ENCODE measurements at places on chromosomes 6 and 20.

DNA sequence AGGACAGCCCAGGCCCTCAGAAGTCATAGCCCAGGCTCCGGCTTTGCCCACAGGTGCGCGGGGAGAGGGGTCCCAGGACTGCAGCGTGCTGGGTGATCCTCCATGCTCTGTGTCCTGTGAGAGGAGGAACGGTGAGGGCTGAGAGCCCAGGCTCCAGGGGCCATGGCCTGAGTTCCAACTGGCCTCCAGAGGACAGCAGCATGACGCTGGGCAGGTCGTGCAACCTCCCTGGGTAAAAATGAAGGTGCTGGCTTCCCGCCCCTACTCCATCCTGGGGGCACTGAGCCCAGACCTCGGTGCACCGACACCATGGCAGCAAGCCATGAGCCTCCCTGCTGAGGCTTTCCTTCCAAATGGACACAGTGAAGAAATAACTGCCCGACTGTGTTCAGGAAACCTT, 305.4 kb downstream of the TAF4 start:
- DNase-seq: no peak
- H3K27ac ChIP-seq: no peak overlapping the region
- no peaks in the 10 kb centered on the region for H3K4me1 ChIP-seq
- no peaks in the 10 kb centered on the region for H3K36me3 ChIP-seq

DNA sequence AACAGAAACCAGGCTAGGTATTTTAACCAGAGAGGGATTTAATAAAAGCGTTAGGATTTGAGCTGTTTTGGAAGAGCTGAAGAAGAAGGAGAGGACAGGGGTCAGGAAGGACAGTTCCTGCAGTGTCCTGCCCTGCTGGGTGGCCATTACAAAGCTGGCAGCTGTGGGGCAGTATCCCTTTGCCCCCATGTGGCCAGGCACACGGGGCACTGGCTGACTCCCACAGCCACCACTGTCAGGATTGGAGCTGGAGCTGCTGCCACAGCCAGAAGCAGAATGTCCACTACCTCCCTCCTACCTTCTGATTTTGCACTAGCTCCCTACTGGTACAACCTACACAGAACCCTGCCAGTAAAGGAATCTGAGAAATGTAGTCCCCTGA, 46.5 kb downstream of the SLC22A3 start:
- H3K4me1 ChIP-seq: peaks cover 15% of the 10 kb centered on the region
- H3K36me3 ChIP-seq: peaks cover 2% of the 10 kb centered on the region
- H3K27ac ChIP-seq: no peak overlapping the region

DNA sequence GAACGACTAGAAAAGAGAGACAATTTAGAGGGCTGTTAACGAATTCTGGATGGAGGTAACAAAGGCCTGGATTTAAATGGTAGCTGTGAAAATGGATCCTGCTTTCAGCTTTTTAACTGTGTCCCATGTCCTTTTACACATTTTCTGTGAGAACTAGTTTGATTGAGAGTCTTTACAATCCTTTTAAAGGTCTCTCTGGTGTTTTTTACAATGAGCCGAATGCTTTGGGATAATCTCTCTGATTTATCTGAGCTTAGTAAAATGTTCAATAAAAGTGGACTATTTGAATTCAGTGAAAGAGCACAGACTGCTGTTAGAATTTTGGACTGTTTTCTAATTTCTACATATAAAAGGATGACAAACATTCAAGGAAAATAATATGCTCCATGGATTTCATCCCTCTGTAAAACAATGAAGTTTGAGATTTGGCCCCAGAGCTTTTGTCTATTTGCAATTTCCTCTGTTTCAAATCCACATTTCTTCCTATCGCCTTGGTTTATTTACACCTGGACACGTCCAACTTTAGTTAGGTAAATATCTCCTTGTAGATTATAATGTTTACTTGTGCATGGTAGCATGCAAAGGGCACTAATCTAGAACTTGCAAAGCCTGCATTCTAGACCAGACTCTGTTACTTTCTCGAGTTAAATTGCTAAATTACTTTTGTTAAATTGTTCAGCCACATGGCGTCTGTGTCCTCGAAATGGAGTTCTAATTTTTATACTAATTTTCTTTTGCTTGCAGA, 871.0 kb upstream of the CITED2 start:
- no peak overlapping the region for H3K27ac ChIP-seq
- DNase-seq: no peak
- no peaks in the 10 kb centered on the region for H3K36me3 ChIP-seq
- H3K4me1 ChIP-seq: no peaks in the 10 kb centered on the region
- H3K4me3 ChIP-seq: no peak overlapping the region

DNA sequence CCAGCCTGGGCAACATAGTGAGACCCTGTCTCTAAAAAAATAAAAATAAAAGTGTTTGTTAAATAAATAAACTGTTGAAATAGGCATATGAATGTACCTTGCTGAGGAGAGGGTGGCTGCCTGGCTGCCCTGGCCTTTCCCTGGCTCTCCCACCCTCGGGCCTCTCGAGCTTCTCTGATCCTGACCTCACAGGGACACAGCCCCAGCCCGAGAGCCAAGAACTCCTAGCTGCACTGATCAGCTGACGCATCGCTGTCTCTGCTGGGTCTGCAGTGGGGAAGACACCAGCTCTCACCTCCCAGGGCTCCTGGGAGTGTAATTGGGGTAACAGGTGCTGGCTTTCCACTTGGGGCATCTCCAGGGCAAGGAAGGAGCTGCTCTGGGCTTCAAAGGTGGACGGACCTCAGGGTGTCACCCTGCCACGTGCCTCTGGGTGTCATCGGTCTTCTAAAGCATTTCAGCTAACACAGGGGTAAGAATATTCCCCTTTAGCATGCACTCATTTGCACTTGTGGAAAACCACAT, 6.9 kb downstream of the TCF15 start:
- DNase-seq: no peak
- H3K4me3 ChIP-seq: no peak overlapping the region
- peaks cover 49% of the 10 kb centered on the region for H3K27me3 ChIP-seq
- peaks cover 3% of the 10 kb centered on the region for H3K36me3 ChIP-seq
- no peak overlapping the region for H3K27ac ChIP-seq

- peak; percentile 8 for DNase-seq
- H3K36me3 ChIP-seq: peaks cover 10% of the 10 kb centered on the region
- H3K4me1 ChIP-seq: peaks cover 7% of the 10 kb centered on the region
- peak overlapping the region; percentile 78 for H3K4me3 ChIP-seq
These were observed 496 bp upstream of the BEND3 start for GRCh38 chr6:107115695-107116327.

GRCh38 chr20:38599410-38599882, 2.2 kb upstream of the ARHGAP40 start:
- no peak for DNase-seq
- H3K27ac ChIP-seq: no peak overlapping the region
- H3K4me1 ChIP-seq: peaks cover 4% of the 10 kb centered on the region
- H3K36me3 ChIP-seq: no peaks in the 10 kb centered on the region
- peaks cover 69% of the 10 kb centered on the region for H3K27me3 ChIP-seq
- no peak overlapping the region for H3K4me3 ChIP-seq

GRCh38 chr6:157186785-157187181, 136.5 kb downstream of the TMEM242 start:
- no peak for DNase-seq
- peak overlapping the region; percentile 25 for H3K27ac ChIP-seq
- H3K36me3 ChIP-seq: peaks cover 73% of the 10 kb centered on the region
- peaks cover 32% of the 10 kb centered on the region for H3K4me1 ChIP-seq

GRCh38 chr6:57173056-57173885, 1.1 kb downstream of the BAG2 start:
- H3K36me3 ChIP-seq: no peaks in the 10 kb centered on the region
- peak overlapping the region; percentile 97 for H3K27ac ChIP-seq
- H3K4me3 ChIP-seq: peak overlapping the region; percentile 91
- H3K4me1 ChIP-seq: peaks cover 19% of the 10 kb centered on the region
- no peaks in the 10 kb centered on the region for H3K27me3 ChIP-seq

- H3K4me3 ChIP-seq: no peak overlapping the region
- H3K27me3 ChIP-seq: peaks cover 56% of the 10 kb centered on the region
- H3K4me1 ChIP-seq: no peaks in the 10 kb centered on the region
- no peak overlapping the region for H3K27ac ChIP-seq
These were observed 88.6 kb downstream of the FNDC1 start for GRCh38 chr6:159257846-159258245.

DNA sequence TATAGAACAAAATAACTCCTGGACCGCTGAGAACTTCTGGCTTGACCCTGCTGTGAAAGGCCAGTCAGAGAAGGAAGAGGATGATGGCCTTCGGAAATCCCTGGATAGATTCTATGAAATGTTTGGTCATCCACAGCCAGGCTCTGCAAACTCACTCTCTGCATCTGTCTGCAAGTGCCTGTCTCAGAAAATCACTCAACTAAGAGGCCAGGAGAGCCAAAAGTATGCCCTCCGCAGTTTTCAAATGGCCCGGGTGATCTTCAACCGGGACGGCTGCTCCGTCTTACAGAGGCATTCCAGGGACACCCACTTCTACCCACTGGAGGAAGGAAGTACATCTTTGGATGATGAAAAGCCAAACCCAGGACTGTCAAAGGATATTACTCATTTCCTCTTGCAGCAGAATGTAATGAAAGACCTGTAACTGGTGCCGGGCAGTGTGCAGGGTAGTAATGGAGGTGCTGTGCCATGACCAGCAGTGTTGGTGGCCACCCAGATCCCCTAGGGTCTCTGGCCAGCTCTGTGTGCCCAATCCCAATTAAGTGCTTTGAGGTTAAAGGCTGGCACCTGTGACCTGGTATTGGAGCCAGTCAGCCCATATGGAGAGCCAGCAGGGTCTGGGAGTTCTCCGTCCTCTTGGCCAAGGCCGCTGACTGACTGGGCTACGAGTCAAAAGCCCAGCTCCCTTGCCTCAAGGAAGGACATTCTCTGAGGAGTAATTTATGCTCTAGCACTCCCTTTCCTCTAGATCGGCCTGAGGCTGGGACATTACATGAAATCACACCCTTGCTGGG, 87.1 kb downstream of the TRMT6 start:
- H3K4me1 ChIP-seq: peaks cover 21% of the 10 kb centered on the region
- DNase-seq: no peak
- H3K36me3 ChIP-seq: peaks cover 3% of the 10 kb centered on the region
- no peak overlapping the region for H3K27ac ChIP-seq
- H3K27me3 ChIP-seq: no peaks in the 10 kb centered on the region

DNA sequence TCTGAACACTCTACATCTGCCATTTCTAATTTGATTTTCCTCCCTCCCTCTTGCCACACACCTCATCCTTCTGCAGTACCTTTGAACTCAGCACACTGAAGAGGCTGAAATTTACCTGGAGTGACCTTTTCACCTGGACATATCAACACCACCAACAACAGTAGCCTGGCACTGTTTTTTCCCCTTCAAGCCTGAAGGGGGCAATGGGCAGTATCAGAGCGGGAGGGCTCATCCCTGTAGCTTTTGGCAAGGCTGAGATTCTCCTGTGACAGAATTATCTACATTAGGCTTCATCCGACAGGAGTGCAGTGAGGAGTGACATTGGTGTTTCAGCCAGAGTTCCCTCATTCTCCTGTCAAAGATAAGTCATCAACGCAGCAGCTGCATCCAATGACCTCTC, 312.8 kb upstream of the SPTLC3 start:
- no peak for DNase-seq
- no peaks in the 10 kb centered on the region for H3K4me1 ChIP-seq
- H3K36me3 ChIP-seq: no peaks in the 10 kb centered on the region
- no peaks in the 10 kb centered on the region for H3K27me3 ChIP-seq
